Hematopoietic multipotent progenitor cell treated with erythropoietin and hydrocortisone succinate and interleukin-3 and kit ligand, for 17 days (in vitro differentiated cells): ENCODE measurements at places on chromosomes 6 and 20.

DNA sequence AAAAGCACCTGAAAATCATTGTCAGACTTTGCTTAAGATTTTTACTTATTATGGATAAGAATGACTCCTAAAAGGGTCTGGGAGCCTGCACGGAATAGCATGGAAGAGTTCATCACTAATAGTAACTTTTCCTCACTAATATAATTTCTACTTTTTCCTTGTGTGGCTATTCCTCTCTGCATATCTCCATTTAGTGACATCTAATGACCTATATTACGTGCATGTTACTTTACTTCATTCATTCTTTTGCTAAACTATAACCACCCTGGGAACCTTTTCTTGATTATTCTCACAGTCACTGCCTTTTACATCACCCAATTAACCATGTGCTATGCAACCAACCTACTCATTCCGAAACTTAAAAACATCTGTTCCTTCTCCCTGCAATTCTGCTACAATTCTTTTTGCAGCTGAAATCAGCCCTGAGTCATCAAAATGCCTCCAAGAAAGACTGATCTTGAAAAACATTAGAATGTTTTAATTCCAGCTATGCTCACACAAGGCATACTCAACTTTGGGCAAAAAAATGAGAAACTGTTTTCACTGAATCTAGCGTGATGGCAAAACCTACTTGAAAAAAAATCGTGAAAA, 313.3 kb downstream of the RNGTT start:
- no peak for DNase-seq

- DNase-seq: peak; percentile 64
Observed at GRCh38 chr20:20019123-20019522, 2.0 kb downstream of the NAA20 start.

DNA sequence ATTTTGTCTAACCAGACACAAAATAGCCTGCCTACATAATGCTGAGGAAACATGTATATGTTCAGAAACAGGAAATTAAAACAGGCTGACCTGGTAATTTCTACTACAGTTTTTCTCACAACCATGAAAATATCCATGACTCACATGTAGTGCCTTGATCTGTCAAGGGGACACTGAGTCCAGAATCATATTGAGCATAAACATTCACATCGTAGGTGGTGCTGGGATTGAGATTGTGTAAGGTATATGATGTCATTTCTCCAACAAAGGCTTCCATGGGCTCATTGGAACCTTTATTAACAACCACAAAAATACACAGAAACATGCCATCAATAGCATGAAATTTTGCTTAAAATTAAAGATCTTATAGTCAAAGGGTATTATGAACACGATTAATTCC, 80.9 kb downstream of the COL12A1 start:
- no peak for DNase-seq

- no peak for DNase-seq
Observed at GRCh38 chr20:8139899-8140298, 7.8 kb downstream of the PLCB1 start.

GRCh38 chr20:11207749-11208502, 534.1 kb upstream of the JAG1 start:
- no peak for DNase-seq

DNA sequence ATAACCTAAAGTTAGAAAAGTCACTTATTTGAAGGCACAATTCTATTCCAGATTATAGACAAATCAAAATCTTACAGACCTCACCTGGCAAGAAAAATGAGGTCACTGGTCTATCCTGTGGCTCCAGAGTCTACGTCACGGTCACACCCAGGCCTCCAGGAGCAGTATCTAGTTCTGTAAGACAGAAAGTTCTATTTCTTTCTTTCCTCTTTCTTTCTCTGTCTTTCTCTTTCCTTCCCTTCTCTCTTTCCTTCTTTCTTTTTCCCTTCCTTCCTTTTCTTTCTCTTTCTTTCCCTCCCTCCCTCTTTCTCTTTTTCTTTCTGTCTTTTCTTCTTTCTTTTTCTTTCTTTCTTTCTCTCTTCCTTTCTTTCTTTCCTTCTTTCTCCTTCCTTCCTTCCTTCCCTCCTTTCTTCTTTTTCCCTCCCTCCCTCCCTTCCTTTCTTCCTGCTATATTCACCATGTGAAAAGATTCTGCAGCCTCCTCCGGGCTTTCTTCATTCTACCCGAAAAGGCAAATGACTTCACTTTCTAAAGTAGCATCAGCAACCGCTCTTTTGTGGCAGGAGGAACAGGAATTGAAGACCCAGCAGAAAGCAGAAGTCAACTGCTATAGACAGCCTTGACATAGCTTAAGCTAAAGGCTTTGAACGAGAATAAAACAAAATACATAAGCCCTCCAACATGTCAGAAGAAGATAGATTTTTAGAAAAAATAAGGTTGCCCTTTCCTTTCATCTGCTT, 83.9 kb upstream of the SIRPG start:
- no peak for DNase-seq

GRCh38 chr6:5682530-5682929, 324.2 kb downstream of the NRN1 start:
- no peak for DNase-seq

GRCh38 chr6:97864366-97864765, 581.4 kb upstream of the MMS22L start:
- DNase-seq: no peak

GRCh38 chr6:13355999-13356785, 27.9 kb upstream of the TBC1D7 start:
- no peak for DNase-seq

DNA sequence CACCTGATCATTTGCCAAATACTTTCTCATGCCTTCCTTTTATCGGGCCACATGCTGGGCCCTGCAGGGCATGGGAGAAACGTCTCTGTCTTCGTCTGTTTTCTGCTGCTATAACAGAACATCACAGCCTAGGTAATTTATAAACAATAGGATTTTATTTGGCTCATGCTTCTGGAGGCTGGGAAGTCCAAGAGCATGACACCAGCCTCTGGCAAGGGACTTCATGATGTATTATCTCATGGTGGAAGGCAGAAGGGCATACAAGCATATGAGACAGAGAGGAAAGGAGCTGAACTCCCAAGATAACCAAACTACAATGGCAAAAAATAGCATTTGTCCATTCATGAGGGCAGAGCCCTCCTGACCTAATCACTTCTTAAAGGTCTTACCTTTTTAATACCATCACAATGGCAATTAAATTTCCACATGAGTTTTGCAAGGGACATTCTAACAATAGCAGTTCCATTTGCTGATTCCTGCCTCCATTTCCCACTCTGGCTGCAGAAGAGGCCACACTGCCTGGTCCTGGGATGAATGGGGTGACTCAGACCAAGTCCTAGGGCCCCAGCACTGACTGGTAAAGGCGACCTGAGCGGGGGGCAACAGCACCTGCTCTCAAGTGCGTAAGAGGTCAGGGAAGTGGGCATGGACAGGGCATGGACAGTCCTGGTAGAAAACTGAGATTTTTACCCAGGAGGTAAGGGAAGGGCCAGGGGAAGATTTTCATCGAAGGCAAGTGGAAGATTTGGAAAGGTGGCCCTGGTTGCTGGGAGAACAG, 5.1 kb upstream of the ZBP1 start:
- DNase-seq: no peak

DNA sequence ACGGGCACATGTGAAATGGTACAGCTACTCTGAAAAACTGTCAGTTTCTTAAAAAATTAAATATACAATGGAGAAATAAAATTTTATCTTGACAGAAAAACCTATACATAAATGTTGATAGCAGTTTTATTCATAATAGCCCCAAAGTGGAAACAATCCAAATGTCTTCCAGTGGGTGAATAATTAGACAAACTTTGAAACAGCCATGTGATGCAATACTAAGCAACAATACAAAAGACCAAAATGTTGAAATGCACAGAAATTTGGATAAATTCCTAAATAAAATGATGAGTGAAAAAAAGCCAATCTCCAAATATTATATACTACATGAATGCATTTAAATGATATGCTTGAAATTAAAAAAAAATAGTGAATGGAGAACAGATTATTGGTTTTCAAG, 523.1 kb downstream of the HTR1B start:
- no peak for DNase-seq

- no peak for DNase-seq
Observed at GRCh38 chr6:101730954-101731353, 337.4 kb downstream of the GRIK2 start.

GRCh38 chr6:130140084-130140483, 82.7 kb downstream of the SAMD3 start:
- no peak for DNase-seq

DNA sequence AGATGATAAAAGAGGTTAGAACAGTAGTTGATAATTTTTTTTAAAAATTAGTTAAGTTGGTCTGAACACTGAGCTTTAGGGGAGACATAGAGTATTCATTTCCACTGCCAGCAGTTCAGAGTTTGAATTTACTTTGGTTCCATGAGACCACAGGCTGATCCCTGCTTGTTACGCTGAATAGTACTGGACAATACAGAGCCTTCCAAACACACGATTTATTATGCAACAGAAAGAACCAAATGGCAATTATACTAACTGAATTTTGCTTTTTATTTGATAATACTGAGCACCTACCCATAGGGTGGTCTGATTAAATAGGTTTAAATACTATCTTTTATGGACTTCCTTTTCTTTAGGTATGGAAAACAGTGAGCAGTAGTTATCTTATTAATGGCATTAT, 111.4 kb downstream of the POPDC3 start:
- DNase-seq: no peak

DNA sequence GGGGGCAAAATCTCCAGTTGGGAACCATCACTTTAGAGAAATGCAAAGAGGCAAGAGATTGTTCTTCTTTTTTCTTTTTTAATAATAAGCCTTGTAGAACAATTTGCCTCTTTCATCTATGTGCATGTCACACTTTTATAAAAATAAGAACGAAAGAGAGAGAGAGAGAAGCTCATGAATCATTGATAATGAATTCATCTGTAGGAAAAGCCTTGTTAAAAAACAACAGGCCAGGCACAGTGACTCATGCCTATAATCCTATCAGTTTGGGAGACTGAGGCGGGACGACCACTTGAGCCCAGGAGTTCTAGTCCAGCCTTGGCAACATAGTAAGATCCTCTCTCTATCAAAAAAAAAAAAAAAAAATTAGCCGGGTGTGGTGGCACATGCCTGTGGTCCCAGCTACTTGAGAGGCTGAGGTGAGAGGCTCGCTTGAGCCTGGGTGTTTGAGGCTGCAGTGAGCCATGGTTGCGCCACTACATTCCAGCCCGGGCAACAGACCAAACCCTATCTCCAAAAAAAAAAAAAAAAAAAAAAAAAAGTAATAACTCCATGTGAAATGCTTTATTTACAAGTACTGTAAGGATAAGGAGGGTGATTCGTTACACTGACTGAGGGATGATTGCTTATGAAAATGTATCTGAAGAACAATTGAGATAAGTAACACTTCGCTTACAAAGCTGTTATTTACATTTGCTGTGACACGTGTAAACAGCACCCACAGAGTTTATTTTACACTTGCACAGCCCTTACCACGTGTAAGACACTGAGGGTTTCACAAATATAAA, 6.0 kb downstream of the CCN5 start:
- no peak for DNase-seq

DNA sequence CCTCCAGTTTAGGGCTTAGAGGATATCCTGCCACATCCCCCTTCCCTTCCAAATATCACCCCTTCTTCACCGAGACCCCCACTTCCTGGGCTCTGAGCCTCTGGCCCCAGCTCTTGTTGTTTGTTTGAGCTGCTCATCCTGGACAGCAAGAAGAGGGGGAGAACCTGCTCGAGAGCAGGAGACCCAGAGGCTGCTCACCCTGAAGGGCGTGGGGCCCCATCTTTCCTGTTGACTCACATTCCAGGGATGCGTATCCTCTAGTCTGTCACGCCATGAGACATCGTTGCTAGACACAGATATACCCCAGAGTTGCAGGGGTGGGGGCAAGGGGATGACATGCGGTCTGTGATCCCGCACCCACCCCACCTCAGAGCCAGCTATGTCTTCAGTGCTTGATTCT, 5.7 kb upstream of the TNXB start:
- DNase-seq: no peak

DNA sequence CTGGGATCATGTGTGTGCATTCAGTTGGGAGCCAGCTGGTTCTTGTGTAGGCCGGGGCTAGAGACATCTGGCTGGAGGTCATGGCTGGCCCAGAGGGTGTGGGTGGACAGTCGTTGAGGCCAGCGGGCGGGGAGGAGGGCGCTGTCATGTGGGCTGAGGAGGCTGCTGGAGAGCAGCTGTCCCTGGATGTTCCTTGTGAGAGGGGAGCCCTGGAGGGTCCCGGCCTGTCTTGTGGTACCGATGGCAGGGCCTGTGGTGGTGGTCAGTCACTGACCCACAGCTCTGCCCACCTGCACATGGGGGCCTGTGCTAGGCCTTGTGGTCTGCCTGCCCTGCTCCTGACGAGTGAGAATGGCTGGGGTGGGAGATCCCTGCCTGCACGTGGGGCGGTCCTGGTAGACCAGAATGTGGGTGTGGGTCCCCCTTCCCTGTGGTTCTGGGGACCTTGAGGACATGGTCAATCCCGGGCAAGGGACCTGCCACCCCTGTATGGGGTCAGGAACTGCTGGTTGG, 1.9 kb upstream of the C20orf204 start:
- no peak for DNase-seq

GRCh38 chr20:46191611-46192010, 73.5 kb downstream of the CD40 start:
- DNase-seq: no peak

GRCh38 chr6:15303920-15304291, 58.0 kb downstream of the JARID2 start:
- peak; percentile 46 for DNase-seq
